ENCODE measurements at places on chromosomes 5 and 9.

DNA sequence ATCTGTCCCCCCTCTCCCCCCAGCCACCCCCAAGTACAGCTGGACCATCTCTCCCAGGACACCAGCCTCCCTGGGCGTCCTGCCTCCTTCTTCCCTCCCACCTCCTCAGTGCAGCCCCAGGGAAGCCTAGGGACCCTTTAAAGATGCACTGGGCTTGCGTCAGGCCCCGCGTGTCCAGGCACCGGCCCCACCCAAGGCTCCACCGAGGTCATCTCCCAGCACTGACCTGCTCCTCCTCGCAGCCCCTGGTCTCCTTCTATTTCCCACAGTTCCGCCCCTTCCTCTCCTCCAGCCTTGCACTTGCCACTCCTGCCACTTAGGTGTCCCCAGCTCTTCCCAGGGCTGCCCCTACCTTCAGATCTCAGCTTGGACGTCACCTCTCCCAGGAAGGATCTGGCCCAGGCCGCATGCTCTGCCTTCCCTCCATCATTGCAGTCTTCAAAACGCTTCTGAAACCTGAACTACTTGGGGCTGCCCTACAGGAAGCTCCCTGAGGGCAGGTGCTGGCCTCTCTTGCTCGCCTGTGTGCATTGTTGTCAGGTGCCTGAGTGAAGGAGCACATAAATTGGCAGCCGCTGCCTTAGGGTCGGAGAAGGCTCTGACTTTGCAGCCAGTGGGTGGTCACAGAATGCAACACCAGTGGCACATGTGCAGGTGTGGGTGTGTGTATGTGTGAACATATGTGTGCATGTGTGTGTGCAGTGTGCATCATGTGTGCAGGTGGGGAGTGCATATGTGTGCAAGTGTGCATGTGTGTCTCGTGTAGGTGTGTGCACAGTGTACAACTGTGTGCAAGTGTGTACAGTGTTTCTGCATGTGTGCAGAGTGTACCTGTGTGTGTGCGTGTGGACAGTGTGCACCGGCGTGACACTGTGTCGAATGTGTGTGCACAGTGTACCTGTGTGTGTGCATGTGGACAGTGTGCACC, 152.9 kb downstream of the C9orf50 start:
- no peak for DNase-seq

GRCh38 chr9:134933076-134933659, 15.5 kb upstream of the FCN1 start:
- DNase-seq = no peak

- no peak for DNase-seq
Measured at GRCh38 chr5:154740957-154741356, 14.2 kb upstream of the LARP1 start.

- no peak for DNase-seq
Measured at GRCh38 chr9:126151031-126151685, 175.5 kb upstream of the MVB12B start.

DNA sequence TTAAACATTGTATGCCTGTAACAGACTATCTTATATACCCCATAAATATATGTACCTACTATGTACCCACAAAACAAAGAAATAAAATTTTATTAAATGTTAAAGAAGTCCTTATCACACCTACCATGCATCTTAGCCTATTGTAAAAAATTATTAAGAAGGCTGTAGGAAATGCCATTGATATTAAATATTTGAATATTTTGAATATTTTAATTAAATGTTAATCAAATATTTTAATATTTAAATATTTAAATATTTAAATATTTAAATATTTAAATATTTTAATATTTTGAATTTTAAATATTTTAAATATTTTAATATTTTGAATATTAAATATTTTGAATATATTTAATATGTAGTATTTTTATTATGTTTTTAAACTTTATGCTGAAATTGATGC, 331.5 kb upstream of the ATP10B start:
- DNase-seq = no peak

DNA sequence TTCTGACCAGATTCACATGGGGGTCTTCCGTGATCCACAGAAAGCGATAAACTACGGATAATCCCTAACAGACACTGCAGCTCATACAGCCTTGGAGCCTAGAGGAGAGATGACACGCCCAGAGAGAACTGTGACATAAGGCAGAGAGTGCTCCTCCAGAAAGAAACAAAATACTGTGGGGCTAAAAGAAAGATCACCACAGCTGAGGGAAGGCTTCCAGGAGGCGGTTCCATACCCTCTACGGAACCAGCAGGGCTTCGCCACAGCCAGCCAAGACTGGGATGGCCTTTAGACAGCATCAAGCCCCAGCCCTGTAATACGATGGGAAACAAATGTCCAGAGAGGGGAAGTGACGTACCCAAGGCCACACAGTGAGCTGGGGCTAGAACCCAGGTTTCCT, 19.3 kb downstream of the GPX3 start:
- DNase-seq = no peak

DNA sequence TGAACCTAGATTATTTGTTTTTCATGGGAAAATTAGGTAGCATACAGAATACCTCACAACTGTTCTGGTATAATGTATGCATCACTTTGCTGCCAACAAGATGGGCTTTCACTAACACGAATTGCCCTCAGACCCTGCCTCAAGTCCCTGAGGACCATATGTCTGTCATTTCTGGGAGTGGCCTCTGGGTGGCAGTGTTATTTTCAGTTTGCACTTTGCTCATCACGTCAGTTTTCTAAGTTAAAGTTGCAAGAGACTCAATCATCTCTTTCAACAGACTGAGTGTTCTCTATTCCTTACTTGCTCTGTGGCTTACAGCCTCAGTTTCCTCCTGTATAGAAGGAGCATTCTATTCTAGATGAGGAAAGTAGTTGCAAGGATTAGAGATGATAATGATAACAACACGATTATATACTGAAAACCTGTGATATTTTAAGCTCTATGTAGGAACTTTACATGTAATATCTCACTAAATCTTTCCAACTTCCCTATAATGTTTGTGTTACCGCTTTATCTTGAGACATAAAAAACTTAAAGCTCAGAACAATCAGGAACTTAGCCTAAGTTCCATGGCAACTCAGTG, 55.7 kb downstream of the TSSK1B start:
- DNase-seq = peak; percentile 59

- DNase-seq = no peak
Measured at GRCh38 chr5:154601014-154601413, 123.0 kb upstream of the HAND1 start.

DNA sequence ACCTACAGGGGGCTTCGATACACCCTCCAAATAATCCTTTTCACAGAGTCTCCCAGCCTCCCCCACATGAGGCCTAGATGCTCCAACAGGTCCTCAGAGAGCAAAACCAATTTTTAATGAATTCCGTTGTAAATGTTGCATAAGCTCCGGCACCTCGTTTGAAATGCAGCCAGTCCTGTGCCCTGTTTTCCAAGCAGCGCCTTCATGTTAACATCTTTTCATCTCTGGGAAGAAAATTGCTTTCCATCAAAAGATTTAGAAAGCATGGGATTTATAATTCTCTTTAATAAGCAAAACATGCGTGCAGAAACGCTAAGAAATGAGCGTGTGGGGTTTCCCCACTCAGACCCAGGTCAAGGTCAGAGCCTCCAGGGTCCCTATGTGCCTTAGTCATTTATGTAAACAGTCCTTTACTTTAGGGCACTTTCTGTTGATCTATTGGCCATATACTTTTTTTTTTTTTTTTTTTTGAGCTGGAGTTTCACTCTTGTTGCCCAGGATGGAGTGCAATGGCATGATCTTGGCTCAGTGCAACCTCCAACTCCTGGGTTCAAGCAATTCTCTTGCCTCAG, 177.5 kb upstream of the S1PR3 start:
- DNase-seq = no peak

GRCh38 chr5:140509898-140510297, 37.6 kb upstream of the EIF4EBP3 start:
- DNase-seq = no peak

DNA sequence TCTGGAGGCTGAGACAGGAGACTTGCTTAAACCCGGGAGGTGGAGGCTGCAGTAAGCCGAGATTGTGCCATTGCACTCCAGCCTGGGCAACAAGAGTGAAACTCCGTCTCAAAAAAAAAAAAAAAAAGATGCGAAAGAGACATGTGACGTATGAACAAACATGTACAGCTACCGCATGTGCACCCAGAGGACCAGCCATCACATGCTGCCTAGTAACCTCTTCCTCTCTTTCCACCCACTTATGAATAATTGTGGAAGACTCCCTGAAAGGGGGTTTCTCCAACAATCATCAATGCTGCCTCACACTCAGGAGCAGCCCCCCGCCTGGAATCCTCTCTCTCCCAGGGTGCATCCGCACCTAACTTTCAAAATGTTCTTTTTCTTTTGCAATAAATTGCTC, 2.2 kb downstream of the SARDH start:
- no peak for DNase-seq

GRCh38 chr5:108625654-108626053, 122.0 kb upstream of the FER start:
- DNase-seq = no peak

- DNase-seq = no peak
Measured at GRCh38 chr9:116154334-116154975, 864 bp downstream of the PAPPA start.

- DNase-seq = no peak
Measured at GRCh38 chr9:106503759-106504158, 359.2 kb upstream of the ZNF462 start.

DNA sequence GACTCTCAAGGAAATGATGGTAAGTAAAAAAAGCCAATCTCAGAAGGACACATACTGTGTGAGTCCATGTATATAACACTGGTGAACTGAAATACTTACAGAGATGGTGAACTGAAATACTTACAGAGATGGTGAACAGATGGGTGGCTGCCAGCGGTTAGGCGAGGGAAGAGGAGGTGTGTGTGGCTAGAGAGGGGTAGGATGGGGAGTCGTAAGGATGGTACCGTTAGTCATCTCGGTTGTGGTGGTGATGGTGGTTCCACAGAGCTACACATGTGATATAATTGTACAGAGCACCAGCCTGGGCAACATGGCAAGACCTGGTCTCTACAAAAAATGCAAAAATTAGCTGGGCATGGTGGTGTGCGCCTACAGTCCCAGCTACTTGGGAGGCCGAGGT, 113.6 kb upstream of the RAPGEF1 start:
- no peak for DNase-seq

GRCh38 chr5:108081707-108082106, 300.2 kb downstream of the FBXL17 start:
- DNase-seq = no peak

GRCh38 chr9:82673919-82674318, 389.0 kb downstream of the RASEF start:
- DNase-seq = no peak

DNA sequence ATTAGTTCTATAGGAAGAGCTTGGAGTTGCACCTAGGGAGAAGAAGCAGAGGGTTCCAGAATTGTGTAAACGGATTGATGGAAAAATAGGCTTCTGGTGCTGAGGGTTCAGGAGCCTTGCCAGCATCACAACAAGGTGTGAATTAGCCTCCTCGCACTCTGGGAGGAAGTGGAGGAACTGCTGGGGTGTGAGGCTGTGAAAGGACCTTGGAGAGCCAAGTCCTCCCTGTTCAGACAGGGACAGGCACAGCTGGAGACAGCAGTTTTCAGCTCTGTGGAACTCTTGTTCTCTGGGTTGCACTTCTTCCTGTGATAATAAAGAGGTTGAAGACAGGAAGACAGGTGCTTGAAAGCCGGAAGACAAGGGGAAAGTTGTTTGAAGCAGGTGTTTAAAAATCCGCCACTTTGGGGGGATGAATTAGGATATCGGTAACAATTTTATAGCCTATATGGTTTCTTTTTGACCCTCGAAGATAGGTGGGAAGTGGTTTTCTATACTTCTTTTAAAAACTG, 22.6 kb downstream of the DAPK1 start:
- DNase-seq = no peak

DNA sequence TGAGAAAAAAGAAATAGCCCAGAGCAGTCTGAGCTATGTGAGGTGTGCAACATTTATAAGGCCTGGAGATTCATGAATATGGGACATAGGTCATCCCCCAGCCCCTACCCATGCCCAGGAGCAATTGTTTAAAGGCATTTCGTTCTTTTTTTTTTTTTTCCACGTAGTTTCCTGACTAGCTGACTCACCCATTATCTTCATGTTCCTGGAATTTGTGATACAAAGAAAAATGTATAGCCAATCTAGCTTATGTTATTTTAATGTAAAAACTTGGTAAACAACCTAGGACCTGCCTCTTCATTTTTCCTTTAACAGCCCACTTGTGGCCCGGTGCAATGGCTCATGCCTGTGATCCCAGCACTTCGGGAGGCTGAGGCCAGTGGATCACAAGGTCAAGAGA, 81.3 kb downstream of the OSTF1 start:
- no peak for DNase-seq

GRCh38 chr9:71549023-71549422, 219.3 kb downstream of the CEMIP2 start:
- peak; percentile 56 for DNase-seq

DNA sequence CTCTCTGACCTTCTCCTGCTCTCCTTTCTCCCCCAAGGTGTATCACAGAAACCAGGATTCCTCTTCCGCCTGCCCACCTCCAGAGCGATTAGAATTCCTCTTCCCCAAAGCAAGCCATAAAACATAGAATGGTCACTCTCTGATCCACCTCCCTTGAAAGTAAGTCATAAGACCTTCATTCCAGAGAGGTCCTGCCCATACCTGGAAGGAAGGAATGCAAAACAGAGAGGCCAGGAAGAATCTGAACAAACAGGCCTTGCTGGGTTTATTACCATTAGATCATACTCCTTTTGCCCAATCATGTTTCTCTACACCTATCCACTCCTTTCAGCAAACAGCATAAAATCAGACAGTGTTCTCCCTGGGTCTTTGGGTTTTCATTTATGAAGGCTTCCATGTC, 21.0 kb downstream of the CDKL3 start:
- DNase-seq = no peak

DNA sequence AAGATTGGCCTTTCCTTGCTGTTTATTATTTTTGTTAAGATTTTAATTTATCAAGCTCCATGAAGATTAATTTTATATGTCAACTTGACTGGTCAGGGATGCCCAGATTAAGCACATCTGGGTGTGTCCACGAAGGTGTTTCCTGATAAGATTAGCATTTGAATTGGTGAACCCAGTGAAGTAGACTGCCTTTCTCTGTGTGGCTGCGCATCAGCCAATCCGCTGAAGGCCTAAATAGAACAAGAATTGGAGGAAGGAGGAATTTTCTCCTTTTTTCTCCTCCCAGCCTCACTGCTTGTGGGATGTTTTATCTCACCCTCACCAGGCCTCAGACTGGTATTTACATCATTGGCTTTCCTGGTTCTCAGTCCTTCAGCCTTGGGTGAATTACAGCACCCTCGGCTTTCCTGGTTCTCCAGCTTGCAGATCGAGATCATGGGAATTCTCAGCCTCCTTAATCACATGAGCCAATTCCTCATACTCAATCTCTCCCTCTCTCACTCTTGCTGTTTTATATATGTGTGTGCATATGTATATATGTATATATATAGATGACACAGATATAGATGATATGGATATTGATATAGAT, 135.4 kb upstream of the SPEF2 start:
- DNase-seq = no peak

GRCh38 chr9:89444925-89445765, 52.8 kb downstream of the SEMA4D start:
- DNase-seq = peak; percentile 20

DNA sequence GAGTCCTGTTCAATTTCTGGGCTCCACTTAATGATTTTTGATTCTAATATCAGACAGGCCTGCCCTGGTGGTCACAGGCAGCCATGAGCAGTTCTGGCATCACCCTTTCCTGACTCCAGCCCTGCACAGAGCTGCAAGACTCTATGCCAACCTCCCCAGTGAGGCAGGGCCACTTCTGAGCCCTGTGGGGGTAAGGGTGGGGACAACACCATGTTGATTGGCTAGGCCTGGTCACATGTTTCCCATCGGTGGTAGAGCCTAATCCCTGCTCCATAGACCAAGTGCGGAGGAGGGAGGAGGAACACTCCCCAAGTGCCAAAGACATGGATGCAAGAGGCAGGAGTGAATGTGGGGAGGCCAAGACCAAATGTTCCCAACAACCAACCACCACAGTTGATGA, 134.6 kb downstream of the PHF2 start:
- DNase-seq = no peak
